Neural crest cell (in vitro differentiated cells): ENCODE measurements at places on chromosomes 6 and 20. TPM values are rescaled to one million over a fixed set of nuclear protein-coding genes. Genes with fewer than 3 reads are reported as not detected.
A peak's percentile ranks its signal among the peaks of the same experiment; 100 is the strongest.

AKAP12 gene
- total RNA-seq = 46.1 and 46.6 TPM in 2 replicates

GRCh38 chr20:46093531-46093930 lies 3.8 kb upstream of the NCOA5 start:
- DNase-seq = no peak

FAM83C gene
- total RNA-seq = not detected in 2 replicates

GRCh38 chr20:9574181-9574580 lies 59.8 kb downstream of the LAMP5 start:
- DNase-seq = no peak

DNA sequence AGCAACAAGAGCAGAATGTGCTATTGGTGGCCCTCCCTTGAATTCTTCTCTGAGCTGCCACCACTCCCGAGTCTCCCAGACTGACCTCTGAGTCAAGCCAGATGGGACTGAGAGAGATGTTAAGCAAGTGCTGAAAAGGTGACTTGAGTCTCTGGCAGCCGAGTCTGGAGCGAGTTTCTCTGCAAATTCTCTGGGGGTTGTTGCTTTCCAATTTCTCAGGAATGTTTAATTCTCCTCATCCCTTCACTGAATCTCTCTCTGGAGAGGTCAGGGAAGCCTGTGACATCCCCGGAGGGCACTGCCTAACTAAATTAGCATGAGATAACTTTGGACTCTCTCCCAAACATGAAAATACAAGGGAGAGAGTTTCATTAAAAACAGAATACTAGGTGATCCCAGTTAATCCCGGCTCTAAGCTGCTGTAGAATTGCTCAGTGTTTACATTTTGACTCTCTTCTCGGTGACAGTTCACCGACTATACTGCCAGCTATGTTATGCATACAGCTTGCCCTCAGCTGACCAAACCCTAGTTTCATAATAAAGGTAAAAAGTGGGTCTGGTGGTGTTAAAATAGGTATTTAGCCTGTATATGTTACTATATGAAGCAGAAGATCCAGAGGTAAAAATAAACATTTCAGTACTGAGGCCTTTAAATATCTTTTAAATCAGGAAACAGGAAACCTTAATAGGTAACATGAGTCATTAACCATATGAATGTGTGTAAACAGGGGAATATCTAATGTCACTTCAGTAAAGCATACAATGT lies 157.9 kb downstream of the FOXC1 start:
- no peak for DNase-seq

DNA sequence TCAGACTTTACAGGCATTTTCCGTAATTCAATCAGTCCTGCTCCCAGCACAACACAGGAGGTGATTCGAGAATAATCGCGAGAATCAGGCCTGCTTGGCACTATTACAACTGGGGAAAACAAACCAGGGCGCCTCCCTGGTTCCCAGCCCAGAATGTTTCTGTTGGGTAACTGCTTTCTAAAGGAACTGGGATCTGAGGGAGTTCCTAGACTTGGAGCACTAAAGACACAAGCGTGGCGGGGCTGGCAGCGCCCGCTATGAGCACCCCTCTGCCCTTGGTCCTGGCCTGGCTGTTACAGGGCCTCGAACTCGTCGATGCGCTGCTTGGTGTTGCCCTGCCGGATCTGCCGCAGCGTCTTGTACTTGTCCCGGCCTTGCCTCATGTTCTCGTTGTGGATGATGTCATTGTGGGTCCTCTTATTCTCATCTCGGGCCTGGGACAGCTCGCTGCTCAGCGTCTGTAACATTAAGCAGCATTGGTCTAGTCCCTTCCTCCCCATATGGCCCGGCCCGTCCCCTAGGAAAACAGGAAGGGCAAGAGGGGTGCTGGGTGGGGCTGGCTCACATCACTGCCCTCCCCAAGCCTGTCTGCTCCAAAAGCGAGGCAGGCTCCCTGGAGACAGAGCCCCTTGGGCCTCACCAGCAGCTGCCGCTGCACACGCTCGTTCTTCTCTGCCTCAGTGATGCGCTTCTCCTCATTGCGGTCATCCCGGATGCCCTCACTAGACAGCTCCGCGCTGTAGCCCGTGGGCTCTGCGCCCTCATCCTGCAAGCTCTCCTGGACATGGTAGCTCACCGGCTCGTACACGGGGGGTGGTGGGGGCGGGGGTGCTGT lies 52.3 kb downstream of the EZR start:
- DNase-seq = no peak

DNA sequence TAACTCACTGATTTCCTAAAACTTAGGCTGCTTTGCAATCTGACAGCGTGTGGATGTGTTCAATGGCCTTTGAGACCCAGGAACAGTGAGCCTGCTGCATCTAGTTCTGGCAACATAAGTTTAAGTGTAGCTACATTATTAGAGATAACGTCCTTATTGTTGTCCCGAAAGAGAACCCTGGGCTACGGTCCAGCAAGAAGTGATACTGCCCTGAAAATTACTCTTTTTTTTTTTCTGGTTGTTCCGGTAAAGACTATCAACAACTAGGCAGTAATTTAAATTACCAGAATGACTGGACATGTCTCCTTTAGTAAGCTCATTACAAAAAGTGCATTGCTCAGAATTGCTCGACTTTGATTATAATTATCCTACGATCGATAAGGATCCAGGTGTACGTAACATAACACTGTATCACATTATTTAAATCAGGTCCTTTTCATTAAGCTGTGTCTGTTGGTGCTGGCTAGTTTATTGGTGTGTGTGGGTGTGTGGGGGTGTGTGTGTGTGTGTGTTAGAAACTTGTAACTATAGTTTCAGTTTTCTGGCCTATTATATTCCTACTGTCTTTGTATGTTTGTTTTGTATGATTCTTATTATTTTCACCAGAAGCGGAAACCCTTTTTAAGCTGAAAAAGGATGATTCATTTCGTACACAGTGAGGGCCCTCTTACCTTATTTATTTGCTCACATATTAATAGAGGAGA lies 3.0 kb downstream of the TSHZ2 start:
- DNase-seq = no peak

DNA sequence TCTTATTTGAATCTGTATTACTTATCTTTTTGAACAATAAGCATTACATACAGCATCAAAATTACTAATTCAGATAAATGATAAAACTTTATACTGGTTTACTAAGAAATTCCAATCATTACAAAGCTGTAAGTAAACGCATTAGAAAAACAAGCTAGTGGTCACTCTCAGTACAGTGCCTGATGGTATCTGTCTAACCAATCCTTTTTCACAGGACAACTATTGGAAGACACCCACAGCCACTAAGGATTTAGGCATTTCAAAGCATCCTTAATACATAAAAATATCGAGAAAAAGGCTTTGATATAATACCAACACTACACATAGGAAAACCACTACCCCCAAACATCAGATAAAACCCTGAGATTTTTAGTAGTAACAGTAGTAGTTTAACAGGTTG lies 2.6 kb downstream of the CD164 start:
- DNase-seq = no peak

- no peak for DNase-seq
Measured at GRCh38 chr6:46925563-46926253, 4.0 kb upstream of the ADGRF5 start.

DNA sequence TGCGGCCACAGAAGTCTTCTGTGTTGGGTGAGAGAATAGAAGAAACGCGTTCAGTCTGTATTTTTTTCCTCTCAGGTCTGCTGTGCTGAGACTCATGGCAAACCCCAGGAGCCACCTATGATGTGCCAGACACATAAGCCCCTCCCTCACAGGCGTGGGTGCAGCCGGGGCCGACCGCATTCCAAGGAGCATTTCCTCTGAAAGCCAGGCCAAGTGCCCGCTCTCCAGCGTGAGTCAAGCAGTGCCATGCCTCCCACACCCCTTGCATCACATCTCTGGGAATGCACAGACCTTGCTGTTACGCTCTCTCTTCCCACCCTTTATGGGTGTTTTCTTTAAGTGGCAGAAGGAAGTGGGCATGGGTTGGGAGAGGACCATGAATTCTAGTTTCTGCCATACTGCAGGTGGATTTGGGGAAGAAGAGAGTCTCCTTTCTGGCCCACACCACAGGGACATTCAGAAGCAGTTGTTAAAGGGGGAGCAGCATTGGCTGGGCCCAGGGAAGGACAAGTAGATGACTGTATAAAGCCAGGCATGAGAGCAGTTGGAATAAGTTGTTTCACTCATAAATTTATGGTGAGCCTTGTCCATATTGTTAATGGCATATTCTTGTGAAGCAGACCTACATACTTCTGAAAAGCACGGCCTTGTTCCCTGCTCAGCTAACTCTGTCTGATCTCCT lies 37.1 kb upstream of the TFAP2A start:
- DNase-seq = no peak

TSBP1 gene
- not detected in 2 replicates for total RNA-seq

DNA sequence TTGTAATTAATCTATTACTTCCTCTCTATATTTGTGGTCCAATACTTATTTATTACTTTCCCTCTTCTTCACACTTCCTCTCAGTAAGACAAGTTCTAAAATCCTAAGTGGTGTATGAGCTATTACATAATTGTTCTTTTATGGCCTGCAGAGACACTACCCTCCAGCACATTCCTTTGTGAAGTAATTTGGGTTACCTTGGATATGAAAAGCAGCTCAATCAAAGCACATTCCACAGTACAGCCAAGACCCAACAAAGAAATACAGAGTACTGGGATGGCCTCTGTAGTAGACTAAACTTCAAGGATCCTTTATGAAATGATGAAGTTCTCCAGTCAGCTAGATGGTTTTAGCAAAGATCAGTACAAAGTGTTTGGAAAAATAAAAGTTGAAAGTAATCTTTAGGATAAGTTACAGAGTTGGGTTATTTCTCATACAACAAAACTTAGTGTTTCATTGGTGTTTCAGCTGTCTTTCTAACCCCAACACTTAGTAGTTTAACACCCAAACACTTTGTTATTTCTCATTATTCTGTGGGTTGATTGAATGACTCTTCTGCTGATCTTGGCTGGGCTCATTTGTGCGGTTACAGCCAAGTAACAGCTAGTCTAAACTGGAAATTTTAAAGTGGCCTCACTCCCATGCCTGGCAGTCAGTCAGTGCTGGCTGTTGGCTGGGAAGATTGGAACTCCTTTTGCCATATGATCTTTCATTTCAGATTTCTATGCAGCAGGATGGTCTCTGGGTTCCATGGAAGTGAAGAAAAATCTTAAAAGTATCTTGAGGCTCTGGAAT lies 161.5 kb upstream of the POU3F2 start:
- no peak for DNase-seq

DNA sequence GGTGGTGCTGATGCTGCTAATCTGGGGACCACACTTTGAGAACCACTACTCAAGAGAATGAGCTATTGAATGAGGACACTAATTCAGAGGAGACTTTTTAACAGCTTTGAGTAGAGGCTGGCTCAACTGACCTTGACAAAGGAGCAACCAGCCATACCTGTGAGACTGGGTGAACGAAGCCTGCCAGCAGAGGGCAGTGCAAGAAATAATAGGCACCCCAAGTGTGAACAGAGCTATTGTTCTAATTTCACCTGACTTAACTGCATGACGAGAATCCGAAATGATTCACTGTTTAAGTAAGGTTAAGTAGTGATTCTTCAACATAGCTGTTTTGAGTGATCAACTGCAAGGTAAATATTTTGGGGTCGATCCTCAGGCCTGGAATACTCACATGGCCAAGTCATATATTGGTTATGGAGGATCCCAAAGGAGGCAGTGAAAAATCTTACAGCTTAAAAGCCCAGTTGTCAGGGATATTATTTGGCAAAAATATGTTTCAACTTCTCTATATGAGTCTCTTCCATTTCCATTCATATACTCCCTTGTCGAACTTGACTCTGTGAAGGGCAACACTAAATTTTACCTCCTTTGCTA lies 550.5 kb upstream of the MARCKS start:
- DNase-seq = no peak

DNA sequence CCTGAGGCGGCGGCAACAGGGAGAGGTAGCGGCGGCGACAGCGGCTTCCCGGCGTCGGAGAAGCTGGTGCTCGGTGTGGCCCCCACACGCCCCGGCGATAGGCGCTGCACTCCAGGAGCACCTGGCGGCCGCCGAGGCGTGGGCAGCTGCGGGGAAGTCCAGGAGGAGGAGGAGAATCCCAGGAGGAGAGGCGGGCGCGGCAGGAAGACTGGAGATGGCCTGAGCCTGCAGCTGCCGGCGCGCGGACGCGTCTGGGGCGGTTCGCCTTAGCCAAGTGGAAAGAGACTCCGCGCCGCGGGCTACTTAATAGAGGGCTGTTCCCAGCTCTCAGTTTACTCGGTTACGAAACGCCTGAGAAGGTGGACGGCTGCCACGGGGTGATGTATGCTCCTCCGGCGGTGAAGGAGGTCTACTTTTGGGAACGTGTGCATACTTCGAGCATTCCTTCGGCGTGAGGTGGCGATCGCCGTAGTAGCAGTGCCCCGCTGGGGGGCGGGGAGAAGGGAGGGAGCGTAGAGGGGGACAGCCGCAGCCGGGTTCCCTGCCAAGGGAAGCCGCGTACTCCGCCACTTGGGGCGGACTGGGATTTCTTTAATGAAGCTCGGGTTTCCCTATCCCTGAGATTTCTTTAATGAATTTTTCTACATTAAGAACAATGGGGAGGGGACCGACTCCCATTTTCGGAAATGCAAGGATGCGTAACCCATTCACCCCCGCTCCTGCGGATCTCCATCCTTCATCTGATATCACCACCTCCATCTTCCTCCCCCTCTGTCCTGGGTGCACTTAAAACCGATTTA lies at the start of gene COL12A1:
Gene COL12A1, minus strand, starts transcription at position 278 of the 800 bp plus-strand sequence. CDS start 3,261 bp downstream, outside the sequence.
- peak; percentile 56 for DNase-seq

ARHGAP18 gene
- total RNA-seq = 3.4 and 3.6 TPM in 2 replicates

DNA sequence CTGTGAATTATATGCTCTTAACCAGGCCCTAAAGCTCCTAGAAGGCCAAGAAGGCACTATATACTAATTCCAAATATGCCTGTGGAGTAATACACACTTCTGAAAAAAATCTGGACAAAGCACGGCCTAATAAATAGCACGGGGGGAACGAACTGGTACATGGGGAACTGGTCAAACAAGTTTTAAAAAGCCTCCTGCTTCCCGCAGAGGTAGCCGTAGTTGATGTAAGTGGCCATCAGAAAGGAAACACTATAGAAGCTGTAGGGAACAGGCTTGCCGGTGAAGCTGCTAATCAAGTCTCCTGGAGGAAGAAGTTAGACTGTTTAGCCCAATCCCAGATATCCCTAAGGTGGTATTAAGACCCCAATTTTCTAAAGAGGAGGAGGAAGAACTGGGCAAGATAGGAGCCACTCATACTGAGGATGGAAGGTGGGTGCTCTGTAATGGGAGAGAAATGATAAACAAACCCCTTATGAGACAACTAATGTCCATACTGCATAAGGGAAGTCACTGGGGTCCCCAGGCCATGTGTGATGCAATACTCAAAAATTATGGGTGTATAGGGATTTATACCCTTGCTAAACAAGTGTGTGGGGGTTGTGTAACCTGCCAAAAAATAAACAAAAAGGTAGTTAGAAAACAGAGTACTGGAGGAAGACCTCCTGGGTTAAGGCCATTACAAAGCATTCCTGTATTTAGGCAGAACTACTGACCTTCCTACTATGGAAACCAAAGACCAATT lies 27.1 kb upstream of the ZNF318 start:
- DNase-seq = no peak

- no peak for DNase-seq
Measured at GRCh38 chr20:49695830-49696229, 17.8 kb downstream of the B4GALT5 start.

PTK6 gene
- not detected in 2 replicates for total RNA-seq

TINAG gene
- not detected in 2 replicates for total RNA-seq

GRCh38 chr20:8175741-8176675 lies 43.9 kb downstream of the PLCB1 start:
- DNase-seq = no peak

GFRAL gene
- total RNA-seq = not detected in 2 replicates
